ENCODE measurements at places on chromosomes 1 and 21.

- peak; percentile 8 for DNase-seq
Observed at GRCh38 chr1:88462488-88463261, 221.4 kb upstream of the PKN2 start.

- peak; percentile 55 for DNase-seq
Observed at GRCh38 chr1:184036517-184036949, 995 bp downstream of the COLGALT2 start.

- no peak for DNase-seq
Observed at GRCh38 chr1:240527086-240527485, 84.9 kb downstream of the GREM2 start.

DNA sequence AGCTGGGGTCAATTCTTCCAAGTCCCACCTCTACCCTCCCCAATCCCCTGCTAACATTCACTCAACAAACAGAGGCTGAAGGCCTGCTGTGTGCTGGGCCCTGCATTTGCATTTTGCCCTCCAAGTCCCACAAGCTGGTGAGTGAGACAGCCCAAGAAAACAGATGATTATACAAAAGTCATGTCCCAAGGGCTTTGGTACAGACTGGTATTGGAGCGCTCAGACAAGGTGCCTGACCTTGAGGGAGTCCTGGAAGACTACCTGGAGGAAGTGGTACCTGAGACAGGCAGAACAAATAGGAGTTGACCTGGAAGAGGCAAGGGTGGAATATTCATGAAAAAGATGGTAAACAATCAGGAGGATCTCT lies 4.2 kb downstream of the LMOD1 start:
- DNase-seq, result no peak

DNA sequence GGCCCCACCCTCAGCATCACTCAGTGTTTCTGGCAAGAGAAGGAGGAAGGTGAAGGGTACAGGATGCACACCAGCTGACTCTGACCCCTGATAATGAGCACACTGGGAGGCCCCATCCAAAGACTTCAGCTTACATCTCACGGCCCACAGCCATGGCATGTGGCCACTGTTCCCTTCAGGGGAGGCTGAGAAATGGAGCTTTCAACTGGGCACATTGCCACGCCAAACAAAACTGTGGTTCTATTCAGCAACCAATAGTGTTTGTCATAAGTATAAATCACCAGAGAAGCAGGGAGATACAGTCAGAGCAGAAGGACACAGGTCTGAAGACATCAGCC lies 12.7 kb upstream of the TRAF3IP3 start:
- DNase-seq, result peak; percentile 51

DNA sequence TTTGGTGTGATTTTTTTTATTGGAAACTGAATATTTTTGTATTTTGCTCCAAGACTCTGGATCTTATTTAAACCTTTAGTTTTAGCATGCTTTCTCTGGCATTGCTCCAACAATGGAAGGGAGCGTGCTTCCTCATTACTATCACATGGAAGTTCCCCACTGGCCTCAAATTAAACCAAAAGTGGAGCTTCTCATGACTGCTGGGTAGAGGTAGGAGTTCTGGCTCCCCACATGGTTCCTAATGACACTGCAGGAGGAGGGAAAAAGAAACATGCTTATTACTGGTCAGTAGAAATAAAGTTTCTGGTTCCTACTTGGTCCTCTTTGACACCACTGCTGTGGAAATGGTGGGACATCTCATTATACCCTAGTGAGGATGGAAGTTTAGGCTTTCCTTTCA lies 310.5 kb downstream of the PTGER3 start:
- no peak for DNase-seq

DNA sequence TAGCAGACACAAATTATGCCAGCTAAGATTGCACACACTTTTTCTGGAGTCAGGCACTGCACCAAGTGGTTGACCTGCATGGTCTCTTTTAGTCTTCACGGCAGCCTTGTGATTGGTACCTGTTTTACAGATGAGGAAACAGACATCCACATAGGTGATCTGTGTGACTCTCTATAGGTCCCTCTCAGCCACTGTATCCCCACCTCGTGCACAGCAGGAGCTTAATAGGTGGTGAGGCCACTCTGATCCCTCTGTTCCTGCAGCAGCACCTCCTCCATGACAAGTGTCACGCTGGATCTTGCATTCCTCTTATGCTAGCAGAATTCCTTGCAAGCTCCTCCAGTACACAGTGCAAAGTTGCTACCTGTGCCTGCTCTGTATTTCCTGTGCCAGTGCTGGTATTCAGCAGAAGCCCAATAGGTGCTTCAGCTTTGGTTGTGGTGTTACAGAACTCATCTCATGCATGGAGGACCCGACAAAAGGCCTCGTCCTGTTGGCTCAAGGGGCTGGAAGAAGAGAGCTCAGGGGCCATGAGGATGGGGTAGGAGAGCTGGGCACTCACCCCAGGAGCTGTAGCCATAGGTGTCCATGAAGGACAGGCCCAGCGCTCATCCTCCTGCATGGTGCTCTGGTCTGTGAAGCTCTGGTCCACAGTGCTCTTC lies 546.7 kb downstream of the PTPRU start:
- DNase-seq, result no peak

GRCh38 chr1:119159111-119159510 lies 18.7 kb upstream of the WARS2 start:
- peak; percentile 76 for DNase-seq

- no peak for DNase-seq
Observed at GRCh38 chr1:200938955-200939354, 44.3 kb downstream of the INAVA start.

- DNase-seq, result no peak
Observed at GRCh38 chr1:216923601-216924000, 200.4 kb upstream of the ESRRG start.

DNA sequence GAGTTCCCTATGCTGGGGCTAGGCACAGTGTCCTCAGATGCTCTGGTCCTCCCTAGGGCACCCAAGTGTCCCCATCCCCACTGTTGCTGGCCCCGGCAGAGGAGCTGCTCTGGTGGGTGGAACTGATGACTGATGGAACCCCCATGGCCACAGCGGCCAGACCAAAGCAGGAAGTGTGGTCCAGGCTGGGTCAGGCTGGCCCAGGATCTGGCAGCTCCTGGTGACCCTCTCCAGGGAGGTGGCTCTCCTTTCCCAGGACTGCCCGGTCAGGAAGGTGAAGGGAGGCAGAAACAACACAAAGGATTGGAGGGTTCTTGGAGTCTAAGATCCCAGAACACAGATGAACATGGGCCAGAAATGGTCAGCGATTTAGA lies 1.1 kb downstream of the NKAIN1 start:
- no peak for DNase-seq

DNA sequence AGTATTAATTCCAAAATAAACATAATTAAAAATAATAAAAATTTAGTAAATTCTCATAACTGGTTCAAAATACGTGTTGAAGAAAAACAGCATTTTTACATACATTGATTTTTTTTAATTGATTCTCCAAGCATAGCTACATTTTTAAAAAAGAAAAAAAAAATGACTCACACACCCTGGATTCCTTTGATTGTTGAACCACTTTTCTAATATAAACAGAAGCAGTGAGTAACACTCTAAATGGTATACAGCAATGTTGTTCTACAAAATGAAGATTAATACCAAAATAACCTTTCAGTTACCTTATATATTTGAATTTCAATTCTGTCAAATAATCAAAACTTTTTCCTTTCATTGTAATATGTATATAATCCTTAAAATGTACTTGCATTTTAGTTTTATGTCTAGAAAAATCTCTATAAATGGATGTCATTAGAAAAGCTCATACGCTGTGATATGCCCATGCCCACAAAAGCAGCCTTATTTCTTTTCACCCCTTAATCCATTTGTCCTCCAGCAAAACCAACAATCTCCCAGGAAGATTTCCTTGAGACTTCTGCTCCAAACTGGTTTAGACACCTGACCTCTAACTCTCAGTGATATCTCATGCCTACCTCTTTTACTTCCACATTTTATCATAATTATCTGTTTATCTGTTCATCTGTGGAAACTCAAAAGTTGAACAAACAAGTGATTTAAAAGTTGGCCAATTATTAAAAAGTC lies 246.4 kb upstream of the NR5A2 start:
- no peak for DNase-seq

DNA sequence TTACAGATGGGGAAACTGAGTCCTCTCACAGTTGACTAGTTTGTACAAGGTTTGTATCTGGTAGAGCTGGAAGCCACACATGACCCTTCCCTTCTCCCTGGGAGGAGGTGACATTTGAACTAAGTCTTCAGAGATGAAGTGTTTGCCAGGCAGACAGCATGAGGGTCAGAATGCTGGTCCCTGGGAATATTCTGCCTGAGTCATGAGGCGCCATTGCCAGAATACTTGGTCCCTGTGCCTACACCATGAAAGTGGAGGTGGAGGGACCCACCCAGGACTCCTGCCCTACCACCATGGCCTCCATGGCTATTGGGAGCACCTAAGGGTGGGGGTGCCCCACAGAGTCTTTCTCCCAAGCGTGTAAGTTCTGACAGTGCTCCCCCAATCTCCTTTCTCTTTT lies 7.0 kb downstream of the RPS6KA1 start:
- DNase-seq, result no peak

DNA sequence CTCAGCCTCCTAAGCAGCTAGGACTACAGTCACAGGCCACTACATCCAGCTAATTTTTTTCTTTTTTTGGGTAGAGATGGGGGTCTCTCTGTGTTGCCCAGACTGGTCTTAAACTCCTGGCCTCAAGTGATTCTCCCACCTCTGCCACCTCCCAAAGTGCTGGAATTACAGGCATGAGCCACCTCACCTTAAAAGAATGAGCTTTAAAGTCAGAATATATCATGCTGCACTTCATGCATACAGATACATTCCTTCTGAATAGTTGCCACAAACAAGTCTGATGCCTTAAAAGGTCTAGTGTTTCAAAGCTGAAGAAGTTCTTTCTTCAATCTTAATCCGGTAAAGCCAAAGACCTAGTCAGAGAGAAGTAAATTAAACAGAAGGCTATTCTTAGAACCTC lies 23.8 kb upstream of the CPLANE2 start:
- peak; percentile 36 for DNase-seq

DNA sequence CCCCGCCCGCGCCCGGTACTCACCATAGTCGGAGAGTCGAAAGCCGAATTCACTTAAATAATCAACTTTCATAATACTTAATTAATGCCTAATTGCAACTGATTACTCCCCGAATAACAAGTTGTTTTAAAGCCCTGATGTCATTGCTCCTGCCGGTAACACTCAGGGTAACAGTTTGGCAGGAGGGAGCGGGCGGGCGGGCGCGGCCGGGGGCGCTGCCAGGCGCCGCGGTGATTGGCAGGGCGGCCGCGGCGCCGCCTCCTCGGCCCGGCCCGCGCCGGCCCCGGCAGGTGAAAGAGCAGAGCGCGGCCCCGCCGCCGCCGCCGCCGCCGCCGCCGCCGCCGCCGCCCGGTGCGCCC lies 102.2 kb downstream of the CASZ1 start:
- DNase-seq, result peak; percentile 38

GRCh38 chr1:226551299-226551698 lies 2.7 kb downstream of the STUM start:
- no peak for DNase-seq

DNA sequence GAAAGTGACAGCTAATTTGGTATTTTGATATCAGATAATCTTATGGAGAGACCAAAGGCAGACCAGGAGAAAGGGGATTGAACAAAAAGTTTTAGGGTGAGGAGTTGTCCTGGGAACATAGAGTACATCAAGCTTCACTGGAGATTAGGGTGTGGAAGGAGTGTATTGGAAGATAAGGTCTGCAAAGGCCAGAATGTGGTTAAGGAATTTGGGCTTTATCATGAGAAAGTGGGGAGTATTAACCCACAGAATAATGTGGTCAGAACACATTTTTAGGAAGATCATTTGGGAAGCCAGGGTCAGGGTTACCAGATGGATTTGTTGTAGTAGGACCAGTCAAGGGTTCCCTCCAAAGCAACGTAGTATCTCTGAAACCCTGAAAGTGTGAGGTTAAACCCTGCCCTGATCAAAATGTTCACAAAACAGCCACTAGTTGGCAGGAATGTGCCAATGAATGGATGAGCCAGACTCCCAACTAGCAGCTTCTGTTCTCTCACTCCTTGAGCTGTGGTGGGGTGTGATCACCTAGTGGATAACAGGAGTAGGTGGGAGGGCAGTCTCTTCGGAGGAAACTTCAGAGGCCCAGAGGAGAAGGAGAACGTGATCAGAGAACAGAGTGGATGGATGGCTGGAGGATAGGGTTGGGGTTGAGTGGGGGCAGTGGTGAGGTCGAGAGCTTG lies 35.8 kb downstream of the SLC2A1 start:
- peak; percentile 50 for DNase-seq

- peak; percentile 91 for DNase-seq
Observed at GRCh38 chr1:118136187-118136941, 48.7 kb downstream of the SPAG17 start.

DNA sequence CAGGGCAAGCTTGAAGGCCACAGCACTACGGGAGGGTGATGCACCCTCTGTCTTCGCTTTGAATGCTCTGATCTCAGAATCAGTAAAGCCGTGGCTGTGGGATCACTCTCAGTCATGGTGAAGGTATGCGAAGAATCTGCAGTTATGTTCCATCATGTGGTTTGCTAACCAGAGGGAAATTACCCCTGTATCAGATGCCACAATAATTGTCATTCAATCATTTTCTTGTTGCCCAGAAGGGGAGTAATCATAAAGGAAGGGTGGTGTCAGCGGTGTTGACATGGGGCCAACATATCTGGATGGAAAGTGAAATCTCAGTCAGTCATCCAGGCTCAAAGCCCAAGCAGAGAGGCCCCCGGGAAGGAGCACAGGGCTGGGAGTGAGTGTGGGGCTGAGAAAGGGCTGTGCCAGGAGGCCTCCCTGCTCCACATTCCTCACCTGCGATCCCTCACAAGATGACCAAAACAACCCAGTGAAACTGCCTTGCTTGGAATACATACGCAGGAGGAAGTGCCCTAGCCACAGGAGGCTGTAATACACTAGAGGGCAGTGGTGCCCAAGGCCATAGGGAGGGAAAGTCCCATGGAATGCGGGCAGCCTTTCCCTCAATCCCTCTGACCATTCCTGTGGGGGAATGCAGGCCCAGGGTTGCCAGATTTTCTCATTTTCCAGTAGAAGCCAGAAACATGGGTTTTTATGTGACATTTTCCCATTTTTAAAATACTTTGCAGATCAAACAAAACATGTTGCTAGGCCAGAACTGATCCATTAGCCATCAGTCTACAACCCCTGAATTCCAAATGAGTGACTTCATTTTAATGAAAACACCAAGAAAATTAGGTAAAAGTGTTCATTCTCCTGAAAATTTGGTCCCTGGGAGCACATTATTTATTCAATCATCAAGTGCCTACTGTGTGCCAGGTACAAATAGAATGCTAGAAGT lies 95.7 kb upstream of the VANGL1 start:
- DNase-seq, result peak; percentile 89

GRCh38 chr1:179601093-179601492 lies 9.5 kb downstream of the TDRD5 start:
- DNase-seq, result no peak

DNA sequence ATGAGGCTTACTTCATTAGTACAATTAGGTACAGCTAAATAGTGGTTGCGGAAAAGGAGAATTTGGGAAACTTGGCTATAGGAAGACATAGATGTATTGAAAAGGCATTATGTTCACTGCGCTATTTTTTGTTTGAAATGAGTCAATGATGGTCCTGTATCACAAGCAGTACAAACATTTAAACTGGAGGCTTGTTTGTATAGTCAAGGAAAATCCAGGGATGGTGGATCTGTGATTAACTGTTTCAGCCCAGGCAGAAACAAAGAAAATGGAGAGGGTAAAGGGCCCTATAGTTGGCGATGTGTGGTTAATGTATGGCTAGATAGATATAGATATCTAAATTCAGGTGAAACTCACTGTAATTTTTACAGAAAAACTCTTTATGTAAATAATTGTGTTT lies 79.9 kb downstream of the CLIC4 start:
- no peak for DNase-seq
